ENCODE measurements at places on chromosomes 3 and 15.
A peak's percentile ranks its signal among the peaks of the same experiment; 100 is the strongest.

DNA sequence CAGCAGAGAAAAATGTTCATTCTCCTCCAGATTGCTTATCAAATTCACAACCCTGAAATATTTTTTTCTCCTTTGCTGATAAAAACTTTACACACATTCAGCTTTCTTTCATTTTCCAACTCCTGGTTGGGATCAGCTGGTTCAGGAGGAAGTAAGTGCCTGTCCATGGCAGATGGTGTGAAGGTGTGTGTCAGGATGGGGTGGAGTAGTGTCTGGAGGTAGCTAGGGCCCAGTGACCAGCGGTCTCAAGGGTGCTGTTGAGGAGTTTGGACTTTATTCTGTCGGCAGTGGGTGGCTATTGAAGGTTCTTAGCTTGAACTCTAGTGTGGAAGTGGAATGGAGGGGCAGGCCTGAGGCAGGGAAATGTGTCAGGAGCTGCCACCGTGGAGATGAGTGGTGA lies 46.9 kb upstream of the PTPN23 start:
- no peak for DNase-seq

DNA sequence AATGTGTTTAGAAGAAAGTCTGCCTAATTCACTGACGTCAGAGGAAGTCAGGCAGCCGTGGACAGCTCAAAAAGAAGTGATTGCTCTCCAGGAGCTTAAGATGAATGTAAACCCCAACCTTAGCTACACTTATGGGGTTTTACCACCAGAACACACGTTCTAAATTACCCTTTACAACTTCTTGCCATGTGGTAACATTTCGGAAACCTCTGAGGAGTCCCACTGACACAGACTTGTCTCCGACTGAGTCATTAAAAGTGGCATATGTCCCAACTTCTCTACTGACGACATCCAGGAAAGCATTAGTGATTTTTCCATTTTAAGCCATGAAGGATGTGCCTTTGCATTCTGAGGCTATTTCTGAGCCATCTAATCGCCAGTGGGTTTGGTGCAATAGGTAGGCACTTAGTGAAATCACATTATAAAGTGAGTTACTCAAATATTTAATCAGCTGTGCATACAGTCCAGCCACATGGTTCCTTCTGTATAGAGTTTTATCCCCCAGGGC lies 32.4 kb downstream of the C2CD4A start:
- DNase-seq: peak; percentile 89

- DNase-seq: no peak
Measured at GRCh38 chr3:195185583-195185982, 85.4 kb downstream of the XXYLT1 start.

- DNase-seq: peak; percentile 24
Measured at GRCh38 chr3:131053043-131053859, 26.6 kb downstream of the NEK11 start.

DNA sequence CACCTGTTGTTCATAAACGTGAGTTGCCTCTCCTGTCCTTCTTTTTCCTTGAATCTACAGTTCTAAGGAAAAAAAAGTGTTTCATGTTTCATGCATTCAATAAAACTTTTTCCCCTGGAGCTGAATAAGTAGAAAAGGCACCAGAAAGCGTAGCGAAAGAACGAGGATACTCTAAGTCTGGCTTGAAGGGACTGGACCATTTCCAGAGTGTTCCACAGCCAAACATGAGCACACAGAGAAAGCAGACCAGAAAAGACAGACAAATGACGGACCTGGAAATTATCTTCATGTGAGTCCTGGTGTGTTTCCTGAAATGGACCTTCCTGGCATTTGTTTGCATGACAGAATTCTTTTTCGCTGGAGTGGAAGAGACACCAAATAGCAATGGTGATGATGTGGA lies 204.7 kb downstream of the SV2B start:
- DNase-seq: no peak

GRCh38 chr3:106530367-106530766 lies 661.6 kb upstream of the CBLB start:
- no peak for DNase-seq

GRCh38 chr15:100768501-100768931 lies 111.1 kb upstream of the ALDH1A3 start:
- no peak for DNase-seq

- no peak for DNase-seq
Measured at GRCh38 chr15:68646156-68646555, 67.4 kb downstream of the CORO2B start.

GRCh38 chr3:9778143-9779074 lies 8.7 kb upstream of the CAMK1 start:
- DNase-seq: peak; percentile 56

DNA sequence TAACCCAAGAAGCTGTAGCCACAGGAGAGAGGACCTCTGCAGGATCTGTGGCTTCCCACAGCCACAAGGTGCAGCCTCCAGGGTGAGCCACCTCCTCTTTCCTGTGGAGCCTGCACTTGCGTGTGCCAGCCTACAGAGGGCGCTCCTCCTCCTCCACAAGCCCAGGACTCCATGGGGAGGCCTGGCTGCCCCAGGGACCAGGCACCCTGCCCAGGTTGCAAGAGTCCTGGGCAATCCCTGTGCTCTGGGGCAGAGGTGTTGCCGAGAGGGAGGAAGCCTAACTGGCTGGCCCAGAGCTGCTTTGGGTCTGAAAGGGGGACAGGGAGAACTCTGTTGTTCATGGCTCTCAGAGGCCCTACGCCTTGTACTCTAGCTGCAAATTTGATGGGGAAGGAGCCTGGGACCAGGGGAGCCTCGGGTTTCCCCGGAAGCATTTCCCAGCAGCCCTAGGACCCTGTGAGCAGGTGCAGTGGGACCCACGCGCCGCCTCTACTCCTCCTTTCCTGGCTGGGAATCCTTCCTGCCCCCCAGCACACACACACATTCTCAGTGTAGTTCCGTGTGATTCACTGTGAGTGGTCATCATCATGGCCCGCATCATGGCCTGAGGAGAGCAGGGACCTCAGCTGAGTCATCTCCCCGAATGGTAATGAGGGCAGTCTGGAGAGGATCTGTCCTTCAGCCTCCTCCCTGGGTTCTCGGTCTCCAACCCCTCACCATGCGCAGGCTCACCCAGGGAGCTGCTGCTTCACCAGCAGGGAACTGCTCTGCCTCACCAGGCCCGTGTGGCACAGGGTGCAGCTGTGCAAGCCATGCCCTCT lies 24.3 kb downstream of the TBC1D21 start:
- peak; percentile 95 for DNase-seq

DNA sequence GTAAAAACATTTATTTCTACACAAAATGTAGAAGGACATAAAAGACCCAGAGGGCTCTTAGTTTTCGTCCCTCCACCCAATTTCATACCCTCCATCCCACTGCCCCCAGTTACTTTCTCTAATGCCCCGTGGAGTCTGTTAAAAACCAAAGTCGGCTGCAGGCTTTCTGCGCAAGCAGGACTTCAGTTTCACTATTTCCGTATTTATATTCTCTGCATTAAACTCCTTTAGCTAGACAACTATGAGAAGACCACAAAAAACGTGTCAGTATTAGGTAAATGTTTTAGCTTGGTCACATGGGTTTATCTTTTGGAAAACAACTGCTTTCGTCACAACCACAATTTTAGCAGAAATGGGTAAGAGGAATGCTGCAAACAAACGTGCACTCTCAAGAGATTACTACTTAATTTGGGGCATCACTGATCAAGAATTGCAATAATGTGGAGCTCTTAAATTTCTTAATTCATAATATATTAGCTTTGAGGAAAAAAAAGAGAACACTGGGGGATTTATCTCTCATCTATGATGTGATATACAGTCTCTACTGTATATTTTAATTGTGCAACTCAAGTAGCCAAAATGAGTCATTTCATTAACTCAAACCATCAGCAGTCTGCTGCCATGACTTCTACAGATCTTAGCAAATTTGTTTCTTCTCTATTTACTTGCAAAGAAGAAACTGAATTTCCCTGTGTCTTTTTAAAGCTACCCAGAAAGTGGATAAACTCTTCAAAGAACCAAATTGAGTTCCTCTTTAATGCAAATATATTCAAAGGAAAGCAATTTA lies 740 bp upstream of the NSMCE3 start:
- peak; percentile 81 for DNase-seq

GRCh38 chr3:14127516-14128161 lies 2.8 kb downstream of the TMEM43 start:
- no peak for DNase-seq

- DNase-seq: no peak
Measured at GRCh38 chr15:76987896-76988860, 6.7 kb upstream of the PSTPIP1 start.

- peak; percentile 47 for DNase-seq
Measured at GRCh38 chr3:128435058-128435457, 31.6 kb downstream of the DNAJB8 start.

DNA sequence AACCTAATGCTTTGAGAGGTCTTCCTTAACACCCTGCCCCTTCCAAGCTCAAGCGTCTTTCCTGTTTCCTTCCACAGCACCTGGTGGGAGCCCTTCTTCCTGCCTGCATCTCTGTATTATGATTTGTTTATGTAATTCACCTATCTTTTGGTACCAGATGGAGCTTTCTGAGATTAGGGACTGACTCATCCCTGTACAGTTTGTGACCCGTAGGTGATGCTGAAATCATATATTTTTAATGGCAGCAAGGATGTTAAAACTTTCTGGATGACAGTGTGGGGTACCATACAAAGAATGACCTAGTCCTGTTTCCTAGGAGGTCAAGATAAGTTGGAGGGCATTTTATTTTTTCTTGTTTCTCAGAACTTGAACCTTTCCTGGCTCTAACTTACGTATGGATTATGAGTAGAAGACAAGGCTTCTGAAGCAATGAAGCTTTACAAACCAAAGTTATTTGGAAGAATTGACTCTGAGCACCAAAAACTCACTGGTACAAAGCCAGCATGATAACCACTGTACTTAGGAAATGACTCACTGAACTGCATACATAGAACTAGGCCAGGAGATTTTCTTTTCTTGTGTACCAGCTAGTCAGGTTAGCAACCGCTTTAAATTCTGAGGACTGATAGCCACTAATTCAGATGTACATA lies 46.6 kb downstream of the HHLA2 start:
- no peak for DNase-seq

GRCh38 chr15:100039994-100040393 lies 301.8 kb downstream of the ADAMTS17 start:
- DNase-seq: no peak

GRCh38 chr15:91887321-91887720 lies 33.8 kb downstream of the SLCO3A1 start:
- no peak for DNase-seq

GRCh38 chr3:50331364-50331907 lies 3.4 kb upstream of the TUSC2 start:
- DNase-seq: no peak

- peak; percentile 36 for DNase-seq
Measured at GRCh38 chr3:107387555-107387954, 10.3 kb downstream of the CCDC54 start.

DNA sequence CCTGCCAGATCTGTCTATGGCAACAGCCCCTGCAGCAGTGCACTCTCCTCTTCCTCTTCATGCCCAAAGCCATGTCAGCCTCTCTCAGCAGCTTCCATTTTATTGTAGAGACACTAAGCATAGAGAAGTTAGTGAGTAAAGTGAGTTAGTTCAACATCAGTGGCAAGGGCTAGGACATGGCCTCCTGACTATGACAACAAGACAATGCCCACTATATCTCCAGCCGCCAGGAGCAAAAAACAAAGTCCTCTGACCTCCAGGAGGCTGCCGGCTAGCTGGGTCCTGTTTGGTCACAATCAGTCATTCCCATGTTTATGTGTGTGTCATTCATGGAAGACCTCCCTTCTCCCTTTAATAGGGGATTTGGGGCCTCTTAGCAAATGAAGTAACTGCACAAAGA lies 14.9 kb downstream of the NR1I2 start:
- DNase-seq: no peak

GRCh38 chr15:57224664-57225063 lies 151.6 kb upstream of the CGNL1 start:
- DNase-seq: peak; percentile 85

GRCh38 chr3:45207446-45207845 lies 18.6 kb downstream of the TMEM158 start:
- DNase-seq: no peak

- peak; percentile 1 for DNase-seq
Measured at GRCh38 chr3:139975594-139976365, 40.8 kb downstream of the CLSTN2 start.

DNA sequence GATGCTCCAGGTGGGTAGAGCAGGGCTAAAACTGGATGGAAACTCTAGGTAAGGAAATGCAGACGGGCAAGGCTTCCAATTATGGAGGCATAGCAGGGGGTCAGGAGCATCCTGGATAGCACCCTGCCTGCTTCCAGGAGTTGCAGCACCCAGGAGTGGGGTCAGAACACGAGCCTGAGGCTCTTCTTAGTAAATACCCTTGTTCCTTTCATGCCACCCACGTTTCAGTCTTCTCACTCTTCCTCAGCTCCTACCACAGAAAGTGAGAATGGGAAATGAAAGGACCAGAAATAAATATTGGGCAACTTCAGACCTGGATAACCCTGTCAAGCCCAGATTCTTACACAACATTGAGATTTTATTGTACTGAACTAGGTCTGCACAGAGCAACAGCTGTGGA lies 16.4 kb downstream of the CCR1 start:
- DNase-seq: no peak

- no peak for DNase-seq
Measured at GRCh38 chr15:92111751-92112150, 258.2 kb downstream of the SLCO3A1 start.

DNA sequence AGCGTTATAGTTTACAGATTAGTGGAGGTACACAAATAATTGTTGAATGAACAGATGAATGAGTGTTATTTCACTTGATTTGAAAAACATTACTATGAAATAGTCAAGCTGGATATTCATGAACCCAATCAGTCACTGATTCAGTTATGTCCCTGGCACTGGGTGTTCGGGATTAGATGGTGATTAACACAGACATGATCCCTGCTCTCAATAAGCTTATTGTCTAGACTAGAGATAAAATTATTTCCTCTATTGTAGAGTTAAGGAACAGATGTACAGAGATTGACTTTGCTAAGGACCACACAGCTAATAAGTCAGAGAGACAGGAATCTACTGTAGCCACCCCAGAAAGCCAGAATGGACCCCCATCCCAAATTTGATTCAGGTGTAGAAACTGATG lies 963 bp downstream of the GRAMD1C start:
- no peak for DNase-seq

DNA sequence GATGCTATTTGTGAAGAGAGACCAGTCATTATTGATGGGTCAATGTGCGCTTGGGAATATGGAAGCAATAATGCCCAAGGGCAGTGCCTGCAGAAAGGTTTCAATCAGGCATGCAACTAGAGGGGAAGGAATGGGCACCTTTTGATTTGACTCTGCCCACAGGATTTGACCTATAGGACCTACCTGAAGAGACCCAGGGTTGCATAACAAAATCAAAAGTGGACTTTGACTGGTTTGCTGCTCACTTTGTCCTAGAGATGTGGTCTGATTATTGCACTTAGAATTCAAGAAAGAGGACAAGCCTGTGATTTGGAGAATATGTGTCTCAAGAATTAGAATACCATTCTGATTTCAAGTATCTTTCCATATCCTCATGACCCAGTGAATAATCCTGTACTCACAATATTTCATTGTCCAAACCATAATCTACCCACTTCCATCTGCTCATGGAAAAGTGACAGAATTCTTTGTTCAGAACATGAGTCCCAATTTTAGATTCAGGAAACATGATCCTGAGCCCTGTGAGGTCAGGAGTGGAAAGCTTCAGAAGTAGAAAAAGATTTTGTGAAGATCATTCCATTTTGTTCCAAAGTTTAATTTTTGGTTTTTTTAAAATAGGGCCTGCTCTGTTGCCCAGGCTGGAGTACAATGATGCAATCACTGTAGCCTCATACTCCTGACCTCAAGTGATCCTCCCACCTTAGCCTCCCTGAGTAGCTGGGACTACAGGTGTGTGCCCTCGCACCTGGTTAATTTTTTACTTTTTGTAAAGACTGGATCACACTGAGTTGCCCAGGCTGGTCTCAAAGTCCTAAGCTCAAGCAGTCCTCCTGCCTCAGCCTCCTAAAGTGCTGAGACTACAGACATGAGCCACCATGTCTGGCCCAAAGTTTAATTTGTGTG lies 151.3 kb upstream of the NR2E3 start:
- DNase-seq: no peak

All from EH (cell line).